Activated CD8-positive, alpha-beta memory T cell treated with anti-CD3 and anti-CD28 coated beads for 4 hours (primary cell): ENCODE measurements at places on chromosomes 12 and 14.

- DNase-seq = no peak
Measured at GRCh38 chr12:5718073-5718472, 227.0 kb downstream of the ANO2 start.

GRCh38 chr12:59808317-59808910, 212.6 kb downstream of the SLC16A7 start:
- no peak for DNase-seq

DNA sequence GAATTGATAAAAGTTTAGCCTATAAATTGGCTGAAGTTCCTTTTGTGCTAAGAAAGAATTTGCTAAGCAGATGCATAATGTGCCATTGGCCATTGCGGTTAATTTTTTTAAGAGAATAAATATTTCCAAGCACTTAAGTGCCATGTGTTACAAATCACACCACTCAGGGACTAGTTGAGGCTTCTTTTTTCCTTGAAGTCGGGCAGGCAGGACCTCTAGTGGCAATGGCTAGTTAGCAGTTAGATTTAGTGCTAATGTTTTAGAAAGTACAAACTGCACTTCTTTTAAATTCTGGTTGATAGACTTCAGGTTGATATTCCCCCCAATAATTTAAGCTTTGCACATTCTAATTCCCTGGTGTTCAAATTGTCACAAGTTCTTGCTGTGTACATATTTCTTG, 294.3 kb downstream of the APAF1 start:
- DNase-seq = no peak

GRCh38 chr14:101222362-101223070, 319.0 kb upstream of the RTL1 start:
- DNase-seq = no peak

GRCh38 chr12:62817556-62818271, 117.2 kb downstream of the PPM1H start:
- no peak for DNase-seq

DNA sequence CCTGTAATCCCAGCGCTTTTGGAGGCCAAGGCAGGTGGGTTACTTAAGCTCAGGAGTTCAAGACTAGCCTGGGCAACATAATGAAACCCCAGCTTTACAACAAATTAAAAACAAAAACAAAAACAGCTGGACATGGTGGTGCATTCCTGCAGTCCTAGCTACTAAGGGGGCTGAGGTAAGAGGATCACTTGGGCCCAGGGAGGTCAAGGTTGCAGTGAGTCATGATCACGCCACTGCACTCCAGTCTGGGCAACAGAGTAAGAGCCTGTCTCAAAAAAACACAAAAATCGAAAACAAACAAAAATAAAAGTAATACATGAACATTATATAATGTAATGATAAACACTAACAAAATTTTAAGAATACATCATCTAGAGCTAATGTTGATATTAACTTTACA, 46.2 kb upstream of the GRIP1 start:
- DNase-seq = no peak

GRCh38 chr14:68014771-68015170, 195.2 kb downstream of the RAD51B start:
- DNase-seq = no peak

DNA sequence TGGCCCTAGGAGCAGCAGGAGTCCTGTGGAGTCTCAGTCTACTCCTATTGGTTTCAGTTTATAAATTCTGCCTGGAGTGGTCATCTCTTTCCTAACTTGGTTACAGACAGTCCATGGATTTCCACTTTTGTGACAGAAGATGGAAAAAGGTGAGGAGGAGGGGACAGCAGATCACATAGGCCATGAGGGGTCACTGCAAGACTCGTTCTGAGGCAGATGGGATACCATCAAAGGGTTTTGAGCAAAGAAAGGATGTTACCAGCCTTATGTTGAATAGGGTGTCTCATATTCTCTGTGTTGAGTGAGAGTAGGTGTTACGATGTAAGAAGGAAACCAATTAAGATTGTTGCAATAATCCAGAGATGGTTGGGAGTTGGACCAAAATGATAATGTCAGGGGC, 15.3 kb downstream of the PDE3A start:
- DNase-seq = no peak

GRCh38 chr14:80955416-80955941, at the start of gene TSHR:
Gene TSHR (plus strand): TSS chr14:80955621. CDS start chr14:80955681, 60 bp downstream.
- DNase-seq = no peak

DNA sequence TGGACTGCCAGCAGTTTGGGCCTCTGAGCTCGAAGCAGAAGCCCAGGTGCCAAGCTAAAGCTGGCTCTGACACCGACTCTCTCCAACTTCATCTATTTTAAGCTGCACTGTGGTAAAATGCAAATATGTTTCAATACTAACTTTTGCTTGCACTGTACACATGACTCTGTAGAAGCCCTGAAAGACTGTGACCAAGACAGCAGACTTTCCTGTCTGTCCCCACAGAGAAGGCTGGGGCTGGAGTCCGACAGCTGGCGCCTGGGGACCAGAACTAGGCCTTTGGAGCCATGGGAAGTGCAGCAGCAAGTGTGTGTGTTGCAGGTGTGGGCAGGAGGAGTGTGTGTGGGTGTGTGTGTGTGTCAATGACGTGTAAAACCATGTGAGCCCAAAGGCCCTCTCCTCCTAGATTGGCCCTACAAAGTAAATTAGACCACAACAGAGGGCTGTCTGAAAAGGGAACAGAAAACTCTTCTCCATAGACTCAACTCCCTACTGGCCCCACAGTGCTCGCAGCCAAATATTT, 16.4 kb upstream of the RAB35 start:
- DNase-seq = no peak

- no peak for DNase-seq
Measured at GRCh38 chr14:49058511-49058910, 527.7 kb downstream of the RPS29 start.

GRCh38 chr14:51474854-51475253, 176.9 kb upstream of the FRMD6 start:
- DNase-seq = no peak

GRCh38 chr12:93378998-93379325, 1.2 kb downstream of the NUDT4 start:
- no peak for DNase-seq

GRCh38 chr14:34299360-34299759, 162.7 kb downstream of the SPTSSA start:
- no peak for DNase-seq

DNA sequence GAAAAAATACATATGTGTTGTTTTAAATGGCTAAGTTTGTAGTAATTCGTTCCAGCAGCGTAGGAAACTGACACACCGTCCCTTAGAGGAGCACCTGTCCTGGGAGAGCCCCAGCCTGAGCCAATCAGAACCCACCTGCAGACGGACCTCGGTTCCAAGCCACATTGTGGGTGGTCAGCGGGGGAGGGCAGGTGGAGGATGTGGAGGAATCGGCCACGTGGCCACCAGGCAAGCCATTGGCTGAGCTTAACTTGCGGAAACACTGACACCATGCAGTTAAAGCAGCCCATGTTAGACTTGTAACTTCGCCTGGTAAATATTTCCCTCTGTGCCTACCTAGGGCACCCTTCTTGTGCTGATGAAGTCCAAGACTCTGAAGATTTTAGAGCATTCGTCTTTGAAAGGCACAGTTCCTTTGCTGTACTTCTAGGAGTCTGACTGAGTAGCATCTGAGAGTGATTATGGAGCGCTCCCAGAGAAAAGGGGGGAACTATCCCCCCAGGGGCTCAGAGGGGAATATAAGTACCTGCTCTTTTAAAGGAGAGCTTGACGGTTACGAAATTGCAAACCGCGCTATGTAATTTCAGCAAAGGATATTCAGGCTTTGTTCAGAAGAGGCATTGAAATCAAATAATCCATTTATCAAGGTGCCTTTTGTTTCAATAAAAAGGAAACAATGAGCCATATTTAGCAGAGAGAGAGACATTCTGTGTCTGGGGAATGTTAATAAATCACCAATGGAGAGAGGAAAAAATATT, 135.7 kb downstream of the TMEM132C start:
- no peak for DNase-seq

DNA sequence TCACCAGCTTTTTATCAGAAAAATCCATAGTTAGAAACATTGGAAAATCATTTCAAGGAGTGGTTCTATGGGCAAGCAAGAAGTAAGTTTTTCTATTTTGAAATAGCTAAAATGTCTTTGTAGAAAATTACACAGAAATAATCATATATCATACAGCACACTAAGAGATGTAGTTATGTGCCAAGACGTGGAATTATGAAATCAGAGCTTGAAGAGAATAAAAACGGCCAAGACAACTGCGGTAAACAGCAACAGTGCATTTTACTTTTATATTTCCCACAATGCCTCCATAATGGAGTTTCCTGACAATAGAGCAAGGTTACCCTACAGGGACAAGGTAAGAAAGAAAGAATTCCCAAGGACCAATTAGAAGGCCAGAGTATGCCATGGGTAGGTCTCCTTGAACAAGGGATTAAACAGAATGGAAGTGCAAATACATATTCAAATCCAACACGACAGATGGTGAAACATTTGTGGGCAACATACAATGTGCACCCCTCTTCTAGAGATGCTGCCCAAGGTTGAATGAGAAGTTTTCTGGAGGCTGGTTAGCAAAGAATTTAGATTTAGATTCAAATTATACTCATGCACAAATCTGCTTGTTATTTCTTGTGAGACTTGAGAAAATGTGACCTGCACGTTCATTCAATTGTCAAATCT, 76.1 kb upstream of the BTG1 start:
- no peak for DNase-seq

GRCh38 chr12:14961466-14962152, at the start of gene ARHGDIB:
Gene ARHGDIB (minus strand): TSS chr12:14961601. CDS start chr12:14950712, 10,889 bp downstream.
- no peak for DNase-seq

DNA sequence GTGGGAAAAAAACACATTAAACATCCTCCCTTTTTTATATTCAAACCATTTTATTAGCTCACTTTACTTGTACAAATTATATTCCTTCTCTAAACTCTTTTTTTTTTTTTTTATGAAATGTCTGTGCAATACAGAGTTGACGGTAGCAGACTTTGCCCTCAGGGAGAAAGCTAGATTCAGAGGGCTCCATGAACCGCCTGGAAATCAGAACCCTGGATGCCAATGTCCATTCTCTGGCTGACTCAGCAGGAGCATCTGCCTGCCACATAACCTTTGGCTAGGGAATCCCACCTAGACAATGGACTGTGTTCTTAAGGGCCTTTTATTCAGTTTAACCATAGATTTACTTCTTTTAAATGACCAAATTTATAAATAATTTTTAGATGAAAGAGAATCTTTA, 467.0 kb downstream of the MDGA2 start:
- no peak for DNase-seq

DNA sequence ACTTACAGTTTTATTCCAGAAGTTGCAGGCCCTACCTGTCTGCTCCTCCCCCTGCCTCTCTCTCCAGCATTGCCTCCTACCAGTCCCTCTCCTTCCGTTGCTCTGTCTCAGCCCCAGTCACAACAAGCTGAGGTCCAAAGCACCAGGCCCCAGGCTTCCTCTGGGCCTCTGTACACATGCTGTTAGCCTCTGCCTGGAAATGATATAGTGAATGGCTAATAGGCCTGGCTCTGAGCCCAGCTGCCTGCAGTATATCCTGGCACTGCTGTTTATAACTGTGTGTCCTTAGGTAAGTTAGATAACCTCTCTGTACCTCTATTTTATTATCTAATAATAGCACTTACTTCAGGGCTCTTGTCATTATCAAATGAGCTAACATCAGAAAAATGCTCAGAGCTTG, 114.9 kb upstream of the PWP1 start:
- DNase-seq = no peak
